ENCODE measurements at places on chromosomes 3 and 15.
A peak's percentile ranks its signal among the peaks of the same experiment; 100 is the strongest.

GRCh38 chr3:66923969-66924368 is 74.1 kb upstream of the KBTBD8 start:
- DNase-seq = no peak

GRCh38 chr15:68817304-68818065 is 3.2 kb downstream of the ANP32A start:
- peak; percentile 82 for DNase-seq

DNA sequence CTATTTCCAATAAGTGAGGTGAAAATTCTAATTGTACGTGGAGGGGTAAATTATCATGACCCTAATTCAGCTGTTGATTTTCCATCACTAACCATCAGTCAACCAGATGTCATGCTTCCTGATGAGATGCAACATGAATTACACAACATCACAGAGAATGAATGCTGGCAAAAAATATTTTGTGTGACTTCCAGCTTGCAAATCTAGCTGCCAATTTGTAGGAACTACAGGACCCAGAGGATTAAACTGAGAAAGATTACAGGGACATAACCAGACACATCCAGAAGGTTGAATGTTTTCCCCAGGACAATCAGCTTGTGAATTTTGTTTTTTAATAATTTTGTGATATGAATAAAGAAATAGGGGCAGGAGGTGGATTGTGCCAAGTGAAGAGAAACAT is 349.0 kb upstream of the ATP10A start:
- DNase-seq = no peak

DNA sequence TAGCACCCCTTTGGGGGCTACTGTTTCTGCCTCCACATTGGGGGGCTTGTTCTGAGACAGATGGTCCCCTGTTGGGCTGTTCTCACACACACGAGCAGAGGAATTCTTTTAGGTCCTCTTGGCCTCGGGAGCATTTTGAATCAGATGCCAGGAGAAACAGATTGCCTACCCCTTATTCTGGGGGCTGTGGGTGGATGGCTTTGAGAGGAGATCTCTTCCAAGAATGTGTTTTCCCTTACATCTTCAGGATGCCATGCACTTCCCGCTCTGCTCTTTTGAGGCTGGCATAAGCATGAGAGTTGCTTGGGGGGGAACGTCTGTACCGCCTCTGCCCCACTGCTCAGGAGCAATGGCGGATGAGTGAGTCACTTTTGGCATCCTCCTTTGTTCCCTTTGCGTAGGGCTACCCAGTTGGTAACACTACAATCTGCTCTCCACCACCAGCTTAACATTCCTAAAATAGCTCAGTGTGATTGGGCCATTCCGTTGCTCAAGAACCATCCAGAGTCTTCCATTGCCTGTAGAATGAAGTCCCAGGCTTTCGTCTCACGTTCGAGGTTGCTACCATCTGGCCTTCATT is 154.4 kb downstream of the RPLP1 start:
- DNase-seq = no peak

- peak; percentile 3 for DNase-seq
These were observed 233.9 kb upstream of the ZBTB20 start for GRCh38 chr3:115380883-115381572.

- DNase-seq = no peak
These were observed 278.6 kb downstream of the EDEM1 start for GRCh38 chr3:5466065-5466464.

DNA sequence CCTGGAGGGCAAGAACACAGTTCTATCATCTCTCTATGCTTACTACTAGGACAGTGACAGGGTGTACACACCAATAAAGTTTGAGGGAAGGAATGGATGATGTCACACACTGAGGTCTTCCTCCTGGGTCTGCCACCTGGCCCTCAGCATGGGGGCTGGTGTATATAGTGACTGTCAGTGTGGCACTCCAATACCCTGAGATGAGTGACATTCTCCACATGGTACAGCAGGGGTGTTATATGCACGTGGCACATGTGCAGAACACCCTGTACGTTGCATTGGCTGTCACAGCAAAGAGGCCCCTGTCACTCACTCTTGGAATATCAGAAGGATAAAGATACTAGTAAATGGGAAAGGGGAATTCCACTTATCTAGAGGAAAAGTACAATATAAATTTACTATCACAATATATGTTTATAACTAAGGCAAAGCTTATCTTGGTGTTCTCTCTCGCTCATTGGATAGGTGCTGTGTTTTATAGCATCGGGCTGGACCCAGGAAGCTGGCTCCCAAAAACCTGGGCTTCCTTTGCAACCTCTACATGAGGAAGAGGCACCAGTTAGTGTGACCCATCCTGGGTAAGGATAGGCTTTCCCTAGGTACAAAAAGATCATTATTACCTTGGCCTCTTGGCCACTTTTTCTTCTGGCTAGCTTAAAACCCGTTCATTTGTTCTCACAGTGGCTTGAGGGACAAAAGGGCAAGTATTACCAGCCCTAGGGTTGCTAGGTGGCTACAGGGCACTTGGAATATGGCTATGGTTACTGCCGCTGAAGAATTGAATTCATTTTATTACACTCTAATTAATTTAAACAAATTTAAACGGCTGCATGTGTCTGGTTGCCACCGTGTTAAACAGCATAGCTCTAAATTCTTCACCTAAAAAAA is 54.8 kb upstream of the HES1 start:
- peak; percentile 26 for DNase-seq

DNA sequence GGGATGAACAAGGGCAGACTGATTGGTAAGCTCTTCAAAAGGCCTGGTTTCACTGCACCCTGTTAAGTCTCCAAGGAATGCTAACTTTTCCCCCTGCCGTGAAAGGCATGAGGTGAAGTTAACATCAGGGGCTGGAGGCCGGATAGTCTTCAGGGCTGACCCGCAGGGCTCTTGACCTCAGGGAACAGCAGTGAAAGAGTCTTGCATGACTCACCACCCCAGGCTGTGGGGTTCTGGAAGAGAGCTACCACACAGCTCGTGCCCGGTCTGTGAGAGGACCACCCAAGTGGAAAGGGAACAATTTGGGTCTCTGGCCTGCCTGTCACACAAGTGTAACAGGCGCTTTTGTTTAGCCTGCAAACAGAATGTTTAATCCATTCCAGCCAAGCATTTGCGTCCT is 504.9 kb downstream of the EDEM1 start:
- DNase-seq = no peak

- no peak for DNase-seq
These were observed 38.3 kb downstream of the ETV5 start for GRCh38 chr3:186070550-186070949.

DNA sequence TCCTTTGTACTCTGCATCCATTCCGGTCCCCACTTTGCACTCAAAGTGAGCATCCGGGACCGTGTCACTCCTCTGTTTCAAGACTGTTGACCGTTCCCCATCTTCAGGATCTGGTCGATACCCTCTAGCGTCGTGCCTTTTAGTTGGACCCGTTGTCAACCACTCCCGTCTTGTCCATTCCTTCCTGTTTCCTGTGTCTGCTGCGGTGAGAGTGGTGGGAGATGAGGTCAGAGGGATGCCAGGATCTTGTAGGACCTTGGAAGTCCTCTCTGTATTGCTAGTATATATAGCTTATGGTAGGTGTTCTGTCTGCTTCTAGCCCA is 624 bp downstream of the BRK1 start:
- DNase-seq = no peak

DNA sequence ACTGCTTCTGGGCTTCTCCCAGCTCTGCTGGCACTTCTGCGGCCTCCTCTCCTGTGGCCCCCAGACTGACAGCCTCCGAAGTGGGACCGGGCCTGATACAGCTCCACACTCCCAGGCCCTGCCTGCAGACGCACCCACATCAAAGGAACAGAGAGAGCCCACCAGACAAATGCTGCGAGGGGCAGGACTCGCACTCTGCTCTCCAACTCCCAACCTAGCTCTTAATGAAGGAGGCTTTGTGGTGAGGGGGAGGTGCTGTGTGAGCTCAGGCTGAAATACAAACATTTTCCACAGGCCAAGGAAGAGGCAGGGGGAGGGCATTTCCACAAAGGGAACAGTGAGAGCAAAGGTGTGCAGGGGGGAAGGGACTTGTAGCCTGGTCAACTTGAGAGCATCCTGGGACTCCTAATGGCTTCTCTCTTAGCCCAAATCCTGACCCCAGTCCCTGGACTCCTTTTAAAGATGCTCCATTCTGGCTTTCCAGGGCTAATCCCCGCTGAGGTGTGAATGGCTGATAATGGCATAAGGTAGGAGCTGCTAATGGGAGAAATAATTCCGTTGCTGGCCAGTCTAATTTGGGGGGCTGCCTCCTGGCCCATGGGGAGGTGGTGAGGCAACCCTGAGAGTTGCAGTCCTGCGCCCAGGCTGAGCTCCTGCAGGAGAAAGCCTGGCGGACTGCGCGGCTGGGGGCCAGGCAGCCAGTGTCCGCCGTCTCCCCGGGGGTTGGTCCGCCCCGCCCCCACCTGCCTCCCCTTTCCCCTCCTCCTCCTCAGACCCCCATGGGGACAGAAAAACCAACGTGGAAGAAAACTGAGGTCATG is 9.6 kb downstream of the LINGO1 start:
- DNase-seq = no peak

GRCh38 chr3:70857916-70858315 is 545.5 kb upstream of the MDFIC2 start:
- no peak for DNase-seq

- no peak for DNase-seq
These were observed 368.2 kb upstream of the ROPN1 start for GRCh38 chr3:124360155-124360554.

GRCh38 chr15:66898656-66899386 is 166.6 kb upstream of the SMAD3 start:
- DNase-seq = no peak

DNA sequence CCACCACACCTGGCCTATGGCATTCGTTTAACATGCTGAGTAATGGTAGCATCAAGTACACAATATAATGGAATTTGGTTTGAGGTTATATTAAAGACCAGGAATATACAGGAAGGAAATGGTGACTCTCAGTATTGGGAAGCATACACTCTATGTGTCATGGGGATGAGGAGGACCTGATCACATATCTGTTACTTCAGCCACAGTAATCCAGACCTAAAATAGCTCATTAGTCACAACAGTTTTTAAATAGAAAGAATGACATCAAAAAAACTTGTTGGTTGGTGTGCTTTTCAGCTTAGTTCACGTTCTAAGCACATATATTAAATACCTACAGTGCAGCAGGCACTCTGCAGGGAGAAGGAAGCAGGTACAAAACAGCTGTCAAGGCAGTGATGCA is 52.5 kb upstream of the ATP2C1 start:
- DNase-seq = peak; percentile 16

DNA sequence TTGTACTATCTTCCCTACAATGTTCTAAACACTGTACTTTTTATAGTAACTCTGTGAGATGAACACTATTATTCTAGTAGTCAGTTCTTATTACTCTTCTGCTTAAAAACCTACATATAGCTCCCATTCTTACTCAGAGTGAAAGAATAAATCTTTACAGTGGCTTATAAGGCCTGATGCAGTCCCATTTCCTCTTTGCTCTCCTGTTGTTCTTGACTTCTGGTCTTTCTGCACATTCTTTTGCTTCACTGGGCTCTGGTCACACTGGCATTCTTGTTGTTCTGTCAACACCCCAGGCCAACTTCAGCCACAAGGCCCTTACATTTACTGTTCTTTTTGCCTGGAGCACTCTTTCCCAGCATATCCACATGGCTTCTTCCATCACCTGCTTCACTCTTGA is 58.2 kb upstream of the TP63 start:
- no peak for DNase-seq

GRCh38 chr15:96329403-96329981 is 1.0 kb upstream of the NR2F2 start:
- no peak for DNase-seq

- DNase-seq = no peak
These were observed 9.4 kb downstream of the ITPKA start for GRCh38 chr15:41502795-41503668.

- DNase-seq = no peak
These were observed 82.4 kb downstream of the P3H2 start for GRCh38 chr3:190038050-190038933.

GRCh38 chr3:160980740-160981139 is 124.4 kb downstream of the B3GALNT1 start:
- DNase-seq = no peak

- no peak for DNase-seq
These were observed 76.1 kb downstream of the FAM174B start for GRCh38 chr15:92579486-92579885.

DNA sequence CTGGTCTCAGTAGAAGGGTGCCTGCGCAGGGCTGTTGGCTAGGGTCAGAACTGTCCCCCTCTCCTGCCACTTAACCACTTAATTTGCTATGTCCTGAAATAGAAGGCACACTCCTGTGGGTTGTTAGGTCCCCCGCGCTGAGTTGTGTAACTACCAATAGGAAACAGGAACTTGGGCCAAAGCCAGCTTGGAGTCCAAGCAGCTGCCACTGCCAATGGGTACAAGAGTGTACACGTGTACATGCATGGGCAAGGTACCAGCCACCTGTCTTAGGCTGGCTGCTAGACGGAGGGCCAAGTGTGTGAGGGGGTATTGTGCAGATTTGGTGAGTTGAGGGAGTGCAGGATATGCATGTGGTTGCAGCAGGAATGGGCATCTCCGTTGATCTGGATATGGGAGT is 29.7 kb upstream of the POLG start:
- peak; percentile 34 for DNase-seq

DNA sequence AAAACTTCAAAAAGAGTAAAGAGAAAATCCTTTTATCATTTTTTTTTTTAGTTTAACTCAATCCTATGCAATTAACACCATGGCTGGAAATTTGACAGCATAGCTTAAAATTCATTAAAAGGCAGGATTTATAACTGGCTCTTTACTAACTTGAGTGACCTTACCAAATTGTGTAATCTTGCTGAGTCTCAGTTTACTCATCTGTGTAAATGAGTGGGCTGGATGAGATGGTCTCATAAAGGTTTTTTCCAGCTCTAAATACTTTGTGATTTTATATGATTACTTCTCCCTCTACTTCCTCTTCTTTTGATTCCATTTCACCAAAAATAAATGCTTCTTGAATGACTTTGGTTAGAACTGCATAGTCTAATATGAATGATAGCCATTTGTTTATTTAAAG is 234.9 kb upstream of the SATB1 start:
- no peak for DNase-seq

DNA sequence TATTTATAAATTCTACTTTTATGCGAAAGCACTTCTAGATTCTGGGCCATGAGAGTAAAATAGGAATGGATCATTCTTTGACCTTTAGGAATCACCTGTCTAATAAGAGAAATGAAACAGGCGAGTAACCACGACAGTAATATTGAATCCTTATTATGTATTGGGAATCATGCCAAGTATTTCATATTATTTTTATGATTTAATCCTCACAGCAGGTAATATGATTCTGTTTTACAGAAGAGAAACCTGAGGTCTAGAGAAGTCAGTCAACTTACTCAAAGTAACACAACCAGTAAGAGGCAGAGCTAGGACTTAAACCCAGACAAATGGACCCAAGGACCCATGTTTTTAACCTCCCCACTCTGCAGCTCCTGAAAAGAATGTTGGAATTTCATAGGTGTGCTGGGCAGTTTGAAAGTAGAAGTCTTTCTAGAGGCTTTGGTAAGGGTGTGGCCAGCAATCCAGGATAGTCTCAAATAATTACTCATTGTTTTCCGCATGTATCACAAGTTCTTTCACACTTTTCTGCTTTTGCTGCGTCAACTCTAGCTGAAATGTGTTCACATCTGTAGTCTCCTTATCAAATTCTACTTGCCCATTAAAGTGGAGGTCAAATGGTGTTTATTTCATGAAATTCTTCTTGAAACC is 181.7 kb downstream of the TPRG1 start:
- DNase-seq = no peak

GRCh38 chr3:94360987-94361386 is 298.1 kb downstream of the NSUN3 start:
- no peak for DNase-seq

Data from NAMALWA (cell line).